ENCODE measurements at places on chromosomes 3 and 15.

DNA sequence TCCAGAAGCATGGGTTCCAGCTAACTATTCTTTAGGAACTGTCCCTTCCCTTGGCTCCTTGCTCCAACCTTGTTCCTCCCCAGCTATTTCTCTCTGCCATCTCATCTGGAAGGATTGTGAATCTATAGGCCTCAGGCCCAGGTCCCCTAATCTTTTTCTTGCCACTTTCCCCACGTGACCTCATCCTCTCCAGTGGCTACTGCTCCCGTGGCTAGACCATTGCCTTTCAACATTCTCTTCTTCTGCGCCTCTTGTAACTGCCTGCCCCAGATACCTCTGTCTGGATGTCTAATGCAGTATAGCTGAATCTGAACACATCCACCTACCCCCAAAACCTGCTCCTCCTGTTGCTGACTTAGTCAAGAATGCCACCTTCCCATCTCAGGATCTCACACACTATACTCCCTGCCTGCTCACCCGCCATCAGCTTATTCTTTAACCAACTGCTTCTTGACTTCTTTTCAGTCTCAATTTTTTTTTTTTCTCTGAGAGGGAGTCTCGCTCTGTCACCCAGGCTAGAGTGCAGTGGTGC is 5.2 kb downstream of the GPX1 start:
- no peak for DNase-seq

DNA sequence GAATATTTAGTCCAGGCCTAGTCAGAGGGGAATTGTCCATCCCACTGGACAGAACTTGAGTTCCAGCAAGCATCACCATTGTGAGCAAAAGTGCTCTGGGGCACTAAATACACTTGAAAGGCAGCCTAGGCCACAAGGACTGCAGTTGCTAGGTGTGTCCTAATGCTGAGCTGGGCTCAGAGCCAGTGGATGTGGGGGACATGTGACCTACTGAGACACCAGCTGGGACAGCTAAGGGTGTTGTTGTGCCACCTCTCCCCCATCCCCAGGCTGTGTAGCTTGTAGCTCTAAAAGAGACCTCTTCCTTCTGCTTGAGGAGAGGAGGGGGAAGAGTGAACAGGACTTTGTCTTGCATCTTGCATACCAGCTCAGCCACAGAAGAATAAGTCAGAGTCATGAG is 120.9 kb downstream of the DTWD1 start:
- DNase-seq: no peak

GRCh38 chr3:13888576-13888975 is 8.7 kb upstream of the WNT7A start:
- no peak for DNase-seq

- DNase-seq: peak; percentile 57
These were observed 489.7 kb downstream of the MAGI1 start for GRCh38 chr3:65548848-65549625.

DNA sequence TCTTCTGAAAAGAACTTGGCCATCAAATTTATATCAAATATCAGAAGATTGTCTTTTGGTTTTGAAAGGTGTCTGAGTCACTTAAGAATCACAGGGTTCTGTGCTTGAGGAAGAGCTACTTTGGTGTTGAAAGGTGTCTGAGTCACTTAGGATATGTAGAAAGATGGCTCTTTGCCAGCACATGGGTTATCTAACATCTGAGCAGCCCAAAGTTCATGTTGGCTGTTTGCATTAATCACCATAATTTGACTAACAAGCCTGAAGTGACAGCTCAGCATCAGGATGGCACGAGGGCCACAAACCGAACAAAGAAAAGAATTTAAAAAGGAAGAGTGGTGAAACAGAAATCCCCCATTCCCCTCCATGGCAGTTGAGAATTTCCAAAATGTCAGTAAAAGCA is 190.5 kb upstream of the CMC1 start:
- no peak for DNase-seq

DNA sequence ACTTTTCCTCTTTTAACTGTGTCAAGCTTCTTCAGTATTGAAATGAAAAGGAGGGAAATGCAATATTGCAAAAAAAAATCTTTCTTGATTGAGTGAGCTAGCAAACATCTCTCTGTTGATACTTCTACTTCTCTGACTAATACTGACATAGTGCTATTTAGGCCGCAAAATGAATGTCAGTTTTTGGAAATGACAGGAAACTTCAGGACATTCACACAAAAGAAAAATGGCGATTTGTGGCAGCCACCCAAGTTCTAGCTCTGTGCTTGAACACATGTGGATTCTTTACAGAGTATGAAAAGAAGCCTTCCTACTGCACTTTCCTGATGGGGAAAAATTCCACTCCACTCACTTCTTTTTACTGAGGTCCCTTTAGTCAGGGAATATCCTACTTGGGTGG is 486.8 kb upstream of the ALCAM start:
- no peak for DNase-seq

- no peak for DNase-seq
These were observed 5.2 kb upstream of the ADAMTS9 start for GRCh38 chr3:64693031-64693430.

DNA sequence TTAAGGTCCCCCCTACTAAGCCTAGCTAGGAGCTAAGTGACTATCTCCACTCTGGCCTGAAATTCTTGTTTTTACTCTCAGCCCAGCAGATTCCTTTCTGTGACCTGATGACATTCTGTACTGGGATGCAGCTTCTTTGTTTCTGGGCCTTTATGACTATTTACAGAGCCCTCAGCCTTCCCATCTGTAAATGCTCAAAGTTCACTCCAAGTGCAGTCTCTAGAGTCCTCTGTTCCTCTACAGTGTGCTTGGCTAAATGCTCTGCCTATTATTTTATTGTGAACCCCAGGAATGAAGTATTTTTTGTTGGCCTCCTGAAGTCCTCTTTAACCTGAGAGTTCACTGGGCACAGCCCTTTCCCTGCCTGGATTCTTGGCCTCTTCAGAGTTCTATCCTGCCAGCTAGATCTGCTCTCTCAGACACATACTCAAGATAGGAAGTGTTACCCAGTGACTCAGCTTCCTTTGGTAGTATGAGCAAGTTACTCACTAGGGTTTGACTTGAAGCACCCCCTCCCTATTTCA is 278.1 kb upstream of the P2RY1 start:
- peak; percentile 29 for DNase-seq

GRCh38 chr3:184289426-184289938 is 9.6 kb upstream of the PSMD2 start:
- peak; percentile 39 for DNase-seq

GRCh38 chr3:71753701-71754609 is at the start of gene GPR27:
Gene GPR27 (plus strand): TSS chr3:71753855. CDS start chr3:71754050, 195 bp downstream.
- peak; percentile 53 for DNase-seq

- no peak for DNase-seq
These were observed 29.8 kb upstream of the PLA2G4E start for GRCh38 chr15:42050484-42051255.

GRCh38 chr15:95715906-95716656 is 614.4 kb upstream of the NR2F2 start:
- DNase-seq: peak; percentile 21

DNA sequence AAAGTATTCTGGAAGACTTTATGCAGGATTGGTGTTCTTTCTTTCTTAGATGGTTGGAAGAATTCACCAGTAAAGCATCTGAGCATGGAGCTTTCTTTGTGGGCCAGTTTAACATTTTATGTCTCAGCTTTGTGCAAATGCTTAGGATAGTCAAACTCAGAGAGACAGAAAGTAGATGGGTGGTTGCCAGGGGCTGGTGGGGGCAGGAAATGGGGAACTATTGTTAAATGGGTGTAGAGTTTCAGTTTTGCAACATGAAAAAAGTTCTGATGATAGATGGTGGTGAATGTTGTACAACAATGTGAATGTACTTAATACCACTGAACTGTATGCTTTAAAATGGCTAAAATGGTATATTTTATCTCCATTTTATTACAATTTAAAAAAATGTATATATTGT is 24.8 kb downstream of the SPCS1 start:
- no peak for DNase-seq

GRCh38 chr3:123664753-123665152 is 79.9 kb upstream of the HACD2 start:
- DNase-seq: no peak

DNA sequence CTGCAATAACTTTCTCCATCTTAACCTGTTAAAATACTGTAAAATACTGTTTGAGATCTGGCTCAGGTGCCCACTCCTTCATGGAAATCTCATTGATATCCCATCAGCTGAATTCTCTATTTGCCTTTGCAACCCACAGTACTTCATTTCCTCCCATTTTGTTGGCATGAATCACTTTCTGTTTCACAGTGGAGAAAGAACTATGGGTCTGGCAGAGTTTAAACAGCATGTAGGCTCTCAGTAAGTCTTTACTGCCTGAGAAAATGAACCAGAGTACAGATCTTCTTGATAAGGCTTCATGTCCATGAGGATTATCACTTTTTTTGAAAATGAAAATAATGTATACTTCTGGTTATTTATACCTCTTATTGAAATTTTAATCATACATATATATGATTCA is 245.9 kb downstream of the NAALADL2 start:
- no peak for DNase-seq

DNA sequence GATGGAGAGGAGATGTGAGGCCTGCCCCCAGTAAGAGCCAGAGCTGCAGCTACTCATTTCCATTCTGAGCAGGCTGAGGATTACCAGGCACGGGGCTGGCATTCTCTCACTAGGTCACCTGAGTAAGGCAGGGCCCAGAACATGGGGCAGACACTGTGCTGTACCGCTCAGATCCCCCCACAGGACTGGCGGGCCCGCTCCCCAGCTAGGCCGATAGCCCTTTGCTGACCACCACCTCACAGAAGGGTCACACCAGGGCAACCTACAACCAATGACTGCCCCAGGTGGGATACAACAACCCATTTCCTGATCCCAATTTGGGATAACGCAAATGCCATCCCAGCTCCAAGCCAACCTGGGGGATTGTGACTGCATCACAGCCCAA is 52.5 kb downstream of the OXNAD1 start:
- DNase-seq: no peak

DNA sequence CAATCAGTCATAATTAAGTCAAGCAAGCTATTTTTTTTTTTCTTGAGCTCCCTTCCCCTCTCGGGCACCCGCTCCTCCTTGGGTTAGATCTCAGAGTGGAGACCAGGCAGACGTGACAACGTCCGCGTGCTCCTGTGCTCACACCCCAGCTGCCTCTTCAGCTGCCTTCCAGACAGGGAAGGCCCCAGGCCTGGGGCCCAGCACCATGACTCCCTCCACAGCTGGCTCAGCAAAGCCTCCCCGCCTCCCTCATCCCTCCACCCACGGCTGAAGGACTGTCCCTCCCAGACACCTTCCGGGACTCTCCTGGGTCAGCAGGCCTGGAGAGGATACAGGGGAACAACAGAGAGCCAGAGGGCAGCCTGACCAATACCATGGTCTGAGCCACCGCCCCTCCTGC is 87.9 kb upstream of the LINGO1 start:
- DNase-seq: peak; percentile 68

- no peak for DNase-seq
These were observed 134.3 kb upstream of the GADL1 start for GRCh38 chr3:31028766-31029165.

DNA sequence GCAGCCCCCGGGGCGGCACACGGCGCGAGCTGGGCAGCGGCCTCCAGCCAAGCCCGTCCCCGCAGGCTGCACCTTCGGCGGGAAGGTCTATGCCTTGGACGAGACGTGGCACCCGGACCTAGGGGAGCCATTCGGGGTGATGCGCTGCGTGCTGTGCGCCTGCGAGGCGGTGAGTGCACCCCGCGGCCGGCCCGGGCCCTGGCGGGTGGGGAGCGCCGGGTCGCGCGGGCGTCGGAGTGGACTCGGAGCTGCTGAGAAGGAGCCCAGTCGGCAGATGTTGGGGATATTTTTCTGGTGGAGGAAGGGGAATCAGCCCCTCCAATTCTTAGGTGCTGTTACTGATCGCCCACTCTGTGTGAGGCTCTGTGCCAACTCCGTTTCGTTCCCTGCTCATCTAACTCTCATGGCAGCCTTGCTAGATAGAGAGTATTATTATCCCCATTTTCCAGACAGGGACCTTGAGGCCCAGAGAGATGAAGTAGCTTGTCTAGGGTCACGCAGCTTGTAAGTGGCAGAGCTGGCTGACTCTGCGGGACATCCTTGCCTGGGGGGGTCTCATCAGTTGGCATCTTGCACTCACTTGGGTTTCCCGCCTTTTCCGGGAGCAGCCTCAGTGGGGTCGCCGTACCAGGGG is 890 bp downstream of the CHRD start:
- no peak for DNase-seq

DNA sequence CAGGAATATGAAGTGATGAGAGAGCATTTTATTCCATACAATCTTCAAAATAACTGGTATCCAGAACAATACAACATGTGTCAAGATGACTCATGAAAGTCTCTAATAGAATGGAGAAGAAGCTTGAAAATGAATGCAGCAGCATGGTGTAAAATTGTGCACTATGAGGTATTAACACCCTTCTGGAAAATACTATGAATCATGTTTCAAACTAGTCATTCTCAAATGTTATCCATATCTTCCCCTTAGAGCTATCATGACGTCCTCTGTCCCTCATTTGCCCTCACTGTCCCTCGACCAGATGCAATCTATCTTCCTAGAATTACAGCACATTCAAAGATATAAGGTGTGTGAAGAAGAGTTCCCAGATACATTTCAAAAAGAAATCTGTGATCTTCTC is 198.2 kb downstream of the NECTIN3 start:
- no peak for DNase-seq

DNA sequence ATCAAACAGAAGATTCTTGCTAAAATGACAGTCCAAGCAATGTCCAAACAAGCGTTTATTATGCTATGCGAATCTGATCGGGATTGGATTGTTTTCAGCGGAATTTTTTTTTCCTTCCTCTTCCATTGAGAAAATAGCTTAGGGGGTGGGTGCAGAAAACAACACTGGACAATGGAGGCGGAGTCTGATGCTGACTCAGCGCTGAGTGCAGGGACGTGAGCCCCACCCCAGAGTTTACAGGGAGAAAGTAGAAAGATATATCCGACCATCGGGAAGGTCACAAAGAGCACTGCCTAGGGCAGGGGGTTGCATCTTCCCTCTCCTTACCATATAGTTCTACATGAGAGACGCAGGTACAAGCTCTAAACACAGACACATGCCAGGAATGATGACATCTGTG is 117.0 kb downstream of the FOXP1 start:
- no peak for DNase-seq

GRCh38 chr15:96106628-96107027 is 223.9 kb upstream of the NR2F2 start:
- no peak for DNase-seq

DNA sequence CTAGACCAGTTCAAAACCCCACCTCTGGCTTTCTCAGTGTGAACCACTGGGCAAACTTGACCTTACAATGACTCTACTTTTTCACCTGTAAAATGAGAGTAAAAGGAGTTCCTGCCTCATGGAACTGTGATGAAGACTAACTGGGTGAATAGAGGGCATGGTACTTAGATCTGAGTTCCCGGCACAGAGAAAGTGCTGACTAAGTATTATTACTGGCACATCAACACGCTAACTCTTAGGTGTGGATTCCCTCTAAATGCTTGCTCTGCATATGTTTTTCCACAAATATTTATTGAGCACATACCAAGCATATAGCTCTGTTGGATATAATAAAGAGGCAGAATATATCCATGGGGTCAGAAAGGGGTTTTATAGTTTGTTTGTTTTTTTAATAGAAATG is 437.8 kb downstream of the MAGI1 start:
- no peak for DNase-seq

All from right hindlimb (tissue), 1 donor.